KBM-7 (cell line): ENCODE measurements at places on chromosomes 5 and 9.
A peak's percentile ranks its signal among the peaks of the same experiment; 100 is the strongest.

DNA sequence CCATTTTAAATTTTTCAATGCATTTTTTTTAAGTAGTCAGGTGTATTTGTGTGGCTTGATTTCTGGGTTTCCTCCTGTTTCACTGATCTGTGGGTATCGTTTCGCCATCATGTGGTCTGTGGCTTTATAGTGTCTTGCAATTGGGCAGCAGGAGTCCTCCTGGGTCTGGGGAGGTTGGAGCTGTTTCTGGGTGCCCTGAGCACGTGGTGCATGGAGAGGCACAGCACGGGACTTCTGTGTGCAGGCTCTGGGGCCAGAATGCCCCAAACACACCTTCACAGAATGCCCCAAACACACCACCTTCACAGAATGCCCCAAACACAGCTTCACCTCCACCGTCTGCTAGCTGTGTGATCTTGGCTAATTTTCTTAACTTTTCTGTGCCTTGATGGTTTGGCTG is 82.6 kb upstream of the COL5A1 start:
- no peak for DNase-seq

- DNase-seq, result no peak
Observed at GRCh38 chr9:123043081-123043939, 9.8 kb downstream of the GPR21 start.

DNA sequence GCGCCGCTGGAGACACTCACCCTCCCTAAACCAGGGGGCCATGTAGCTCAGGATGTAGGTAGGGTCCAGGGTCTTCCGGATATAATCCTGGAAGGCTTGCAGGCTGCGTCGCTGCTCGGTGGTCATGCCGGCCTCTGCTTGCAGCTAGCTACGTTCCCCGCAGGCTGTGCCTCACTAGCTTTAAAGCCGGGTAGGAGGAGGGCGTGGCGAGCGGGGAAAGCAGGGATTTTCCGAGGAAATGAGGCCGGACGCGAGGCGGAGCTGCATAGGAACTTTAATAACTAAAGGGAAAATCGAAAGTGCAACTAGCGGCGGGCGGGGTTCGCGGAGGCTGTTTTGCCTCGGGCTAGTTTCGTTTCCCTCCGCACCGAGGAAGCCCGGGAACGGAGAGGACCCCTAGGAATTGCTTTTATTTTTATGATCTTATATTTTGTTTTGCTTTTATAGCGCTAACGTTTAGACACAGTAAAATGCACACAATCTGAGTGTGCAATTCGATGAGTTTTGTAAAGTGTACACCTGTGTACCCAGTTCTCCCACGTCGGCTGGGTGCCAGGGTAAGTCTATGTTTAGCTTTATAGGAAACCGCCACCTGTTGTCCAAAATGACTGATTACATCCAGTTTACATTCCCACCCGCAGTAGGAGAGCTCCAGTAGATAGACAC is at the start of gene RIGI:
Gene RIGI (minus strand): TSS at position 156 of the 666 bp plus-strand sequence. CDS start 30 bp downstream, at position 126.
- DNase-seq, result peak; percentile 87

GRCh38 chr5:35061211-35061770 is 13.5 kb upstream of the AGXT2 start:
- no peak for DNase-seq

GRCh38 chr5:133723126-133723525 is 110.8 kb upstream of the FSTL4 start:
- no peak for DNase-seq

- peak; percentile 42 for DNase-seq
Observed at GRCh38 chr9:130938652-130939404, at the start of gene FIBCD1. FIBCD1 (minus strand) TSS chr9:130939247; CDS start chr9:130938607, 640 bp downstream.

DNA sequence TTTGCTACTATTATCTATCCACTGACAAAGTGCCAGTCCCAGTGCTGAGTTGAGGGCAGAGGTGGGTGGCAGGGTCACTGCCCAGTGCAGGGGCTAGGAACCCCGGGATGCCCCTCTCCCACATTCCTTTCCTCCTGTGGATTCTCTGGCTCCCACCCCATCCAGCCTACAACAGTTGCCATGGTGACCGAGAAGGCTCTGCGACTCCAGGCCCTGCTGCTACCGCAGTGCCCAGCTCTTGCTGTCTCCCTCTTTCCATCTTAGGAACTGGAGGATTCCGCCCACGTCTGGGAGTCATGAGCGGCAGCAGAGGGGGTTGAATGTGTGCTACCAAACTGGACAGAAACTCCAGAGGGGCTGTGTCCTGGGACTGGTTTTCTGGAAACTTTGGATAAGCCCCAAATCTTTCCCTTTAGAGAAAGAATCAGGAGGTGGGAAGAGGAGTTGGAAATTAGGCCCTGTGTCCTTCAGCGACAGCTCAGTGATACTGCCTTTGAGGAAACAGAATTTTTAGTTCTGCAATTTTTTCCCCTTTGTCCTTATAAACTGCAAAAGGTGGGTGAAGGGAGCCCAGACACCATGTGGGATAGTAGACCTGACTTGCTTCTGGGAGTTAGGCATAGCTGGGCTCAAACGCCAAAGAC is 20.7 kb upstream of the C5orf47 start:
- DNase-seq, result no peak

DNA sequence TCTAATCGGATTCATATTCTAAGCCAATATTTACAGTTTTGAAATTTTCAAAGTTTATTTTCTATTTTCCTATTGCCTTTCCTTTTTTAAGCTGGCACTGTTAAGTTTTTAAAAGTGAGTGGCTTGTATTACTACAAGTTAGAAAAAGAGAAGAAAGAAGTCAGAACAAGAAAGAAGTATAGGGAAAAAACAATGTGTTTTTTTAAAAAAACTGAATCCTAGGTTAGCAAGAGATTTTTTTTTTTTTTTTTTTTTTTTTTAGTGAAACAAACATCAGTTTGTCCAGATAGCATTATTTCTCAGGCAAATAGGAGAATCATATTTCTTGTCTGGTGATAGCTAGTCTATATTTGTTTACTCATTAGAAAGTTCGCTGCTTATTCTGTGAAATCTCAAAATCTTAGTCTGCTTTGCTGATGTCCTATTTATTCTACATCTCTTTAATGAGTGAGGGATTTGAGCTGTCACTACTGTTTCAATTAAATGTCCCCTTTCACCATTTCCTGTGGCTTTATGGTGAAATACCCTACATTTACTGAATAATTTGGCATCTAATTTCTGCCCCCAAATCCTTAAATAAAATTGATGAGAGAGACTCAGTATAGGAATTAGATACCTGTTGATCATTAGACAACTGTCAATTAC is 19.1 kb upstream of the LMNB1 start:
- DNase-seq, result no peak

DNA sequence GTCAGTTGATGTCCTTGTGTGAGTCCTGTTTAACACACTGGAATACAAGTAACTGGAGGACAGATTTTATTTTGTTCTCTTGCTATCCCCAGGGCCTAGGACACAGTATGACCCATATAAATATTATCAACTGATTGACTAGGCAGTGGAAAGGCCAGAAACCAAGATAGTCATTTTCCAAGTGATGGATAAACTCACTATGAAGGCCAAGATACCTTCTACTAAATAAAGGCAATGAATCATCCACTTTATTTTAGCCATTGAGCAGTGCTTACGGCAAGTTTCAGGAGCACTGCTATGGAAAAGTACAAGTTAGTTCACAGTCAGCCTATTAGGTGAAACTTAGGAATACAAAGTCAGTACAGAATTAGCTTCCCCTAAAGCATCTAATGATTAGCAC is 153.2 kb downstream of the SEMA5A start:
- no peak for DNase-seq

DNA sequence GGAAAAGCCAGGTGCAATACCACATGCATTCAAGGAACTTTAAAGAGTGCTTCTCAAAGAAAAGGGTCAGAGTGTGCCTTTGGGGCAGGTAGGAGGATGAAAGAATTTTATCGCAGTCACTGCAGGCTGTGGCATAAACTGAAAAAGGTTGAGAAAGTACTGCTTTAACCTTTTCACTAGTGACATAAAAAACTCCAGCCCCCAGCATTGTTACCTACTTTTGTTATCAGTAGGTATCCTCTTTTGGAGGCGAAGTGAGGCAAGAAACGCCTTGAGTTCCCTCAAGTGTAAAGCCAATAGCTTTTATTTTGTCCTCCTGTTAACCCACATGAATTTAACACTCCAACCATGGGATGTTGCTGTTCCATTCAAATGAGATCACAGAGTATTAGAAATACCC is 64.7 kb upstream of the CHD1 start:
- no peak for DNase-seq

DNA sequence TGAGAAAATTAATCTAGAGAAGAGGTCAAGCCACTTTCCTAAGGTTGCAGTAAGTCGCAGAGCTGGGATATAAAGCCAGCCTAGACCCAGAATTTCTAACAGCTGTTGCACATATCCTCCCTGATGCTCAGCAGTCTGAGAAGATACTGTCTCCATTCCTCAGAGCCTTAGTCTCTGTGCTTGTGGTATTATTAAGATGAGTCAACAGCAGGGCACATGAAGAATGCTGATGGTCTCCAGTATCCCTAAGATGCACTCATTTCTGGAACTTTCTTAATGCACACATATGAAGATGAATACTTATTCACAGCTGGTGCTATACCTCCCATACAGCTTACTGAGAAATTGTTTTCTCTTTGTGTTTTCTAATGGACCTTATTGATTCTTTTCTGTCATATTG is 32.5 kb downstream of the SGCD start:
- no peak for DNase-seq

DNA sequence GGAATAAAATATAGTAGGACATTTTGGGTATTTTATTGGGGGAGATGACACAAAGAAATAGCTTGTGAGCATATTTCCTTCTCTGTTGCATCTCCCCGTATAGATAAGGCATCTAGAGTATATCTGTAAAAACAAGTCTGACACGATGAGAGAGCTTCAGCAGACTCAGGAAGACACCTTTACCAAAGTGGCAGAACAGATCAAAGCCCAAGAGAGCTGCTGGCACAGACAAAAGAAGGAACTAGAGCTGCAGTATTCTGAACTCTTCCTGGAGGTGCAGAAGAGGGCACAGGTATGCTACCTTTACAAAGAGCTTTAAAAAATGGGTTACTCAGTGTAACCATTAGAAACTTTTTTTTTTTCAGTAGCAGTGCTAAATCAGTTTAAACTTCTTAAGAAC is 176.7 kb downstream of the CCDC171 start:
- DNase-seq, result no peak

- peak; percentile 5 for DNase-seq
Observed at GRCh38 chr5:170221327-170221741, 11.5 kb upstream of the C5orf58 start.
